ENCODE measurements at places on chromosomes 7 and 10.
A peak's percentile ranks its signal among the peaks of the same experiment; 100 is the strongest.

DNA sequence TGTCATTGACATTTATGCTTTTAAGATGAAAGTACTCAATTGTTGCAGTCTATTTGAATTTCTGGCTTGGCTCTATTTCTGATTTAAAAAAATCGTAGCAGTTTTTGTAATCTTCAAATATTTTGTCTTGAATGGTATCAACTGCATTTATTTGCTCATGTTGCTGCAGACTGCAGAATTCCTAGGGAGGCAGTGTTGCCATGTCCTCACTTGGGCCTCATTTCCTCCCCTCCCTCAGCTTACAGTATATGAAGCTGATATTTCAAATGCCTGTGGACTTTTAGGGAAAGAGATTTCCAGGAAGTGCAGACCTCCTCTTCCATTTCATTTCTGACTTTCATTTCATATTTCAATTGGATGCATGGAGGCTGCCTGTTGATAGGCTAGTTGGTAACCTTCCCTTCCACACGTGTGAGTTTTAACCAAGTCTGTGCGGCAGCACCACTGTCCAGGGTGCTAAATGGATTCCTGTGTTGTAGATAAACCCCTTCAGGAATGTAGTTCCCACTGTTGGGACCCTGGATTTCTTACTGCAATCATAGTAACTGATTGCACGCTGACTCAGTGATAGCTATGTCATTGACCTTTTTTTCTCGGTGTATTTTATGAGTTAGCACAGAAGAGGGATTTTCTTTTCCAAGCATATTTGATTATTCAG is 17.5 kb downstream of the VPS50 start:
- DNase-seq, result no peak

GRCh38 chr10:122113161-122113944 is 124.4 kb downstream of the TACC2 start:
- DNase-seq, result peak; percentile 2

DNA sequence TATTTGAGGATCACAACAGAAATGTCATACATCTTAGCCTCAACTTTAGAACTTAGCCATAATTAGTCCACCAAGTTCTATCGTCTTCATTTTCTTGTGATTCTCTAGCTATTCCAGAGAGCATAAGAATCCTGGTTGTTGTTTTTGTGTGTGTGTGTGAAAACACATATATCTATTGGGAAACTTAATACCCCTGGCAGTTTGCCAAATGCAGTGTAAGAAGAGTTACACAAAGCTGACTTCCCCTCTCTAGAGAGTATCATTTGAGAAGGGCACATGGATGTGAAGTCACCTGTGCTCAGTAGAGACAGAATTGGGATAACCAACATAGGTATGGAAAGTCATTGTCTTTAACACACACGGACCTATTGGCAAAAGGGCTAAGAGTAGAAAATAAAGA is 19.3 kb downstream of the FOXI2 start:
- DNase-seq, result no peak

DNA sequence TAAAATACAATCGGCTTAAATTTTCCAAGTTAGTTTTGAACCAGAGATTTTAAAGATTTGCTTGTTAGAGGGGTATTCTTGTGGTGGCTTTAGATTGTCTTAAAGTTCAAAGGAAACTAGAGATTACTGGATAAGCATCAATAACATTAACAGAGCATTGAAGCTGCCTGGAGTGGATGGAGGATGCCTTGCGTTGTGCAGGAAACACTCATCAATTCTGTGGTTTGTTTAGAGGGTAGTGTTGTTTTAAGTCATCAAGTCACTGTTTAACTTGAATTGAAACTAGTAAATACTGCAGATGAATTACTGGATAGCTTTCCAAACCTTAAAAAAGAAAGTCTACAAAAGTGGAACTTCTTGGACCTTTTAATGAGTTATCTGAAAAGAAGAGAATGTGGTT is 218.6 kb downstream of the CELF2 start:
- peak; percentile 54 for DNase-seq

DNA sequence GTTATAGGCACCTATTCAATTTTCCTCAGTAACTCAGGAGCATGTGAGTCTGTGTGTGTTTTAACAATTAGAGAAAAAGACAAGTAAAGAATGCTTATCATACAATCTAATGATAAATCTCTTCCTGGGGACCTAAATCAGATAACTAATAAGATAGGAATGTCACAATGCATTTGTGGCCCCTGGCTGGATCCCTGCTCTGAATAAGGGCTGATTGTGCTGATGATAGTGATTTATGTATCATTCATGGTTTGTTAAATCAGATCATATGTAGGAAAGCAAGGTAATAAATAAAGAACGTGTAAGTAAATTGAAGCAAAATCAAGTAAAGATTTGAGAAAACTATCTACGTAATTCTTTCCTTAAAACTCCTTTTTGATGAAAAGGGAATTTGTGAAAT is 145.9 kb downstream of the C7orf25 start:
- no peak for DNase-seq

GRCh38 chr7:7867846-7868571 is 100.6 kb upstream of the GLCCI1 start:
- no peak for DNase-seq

DNA sequence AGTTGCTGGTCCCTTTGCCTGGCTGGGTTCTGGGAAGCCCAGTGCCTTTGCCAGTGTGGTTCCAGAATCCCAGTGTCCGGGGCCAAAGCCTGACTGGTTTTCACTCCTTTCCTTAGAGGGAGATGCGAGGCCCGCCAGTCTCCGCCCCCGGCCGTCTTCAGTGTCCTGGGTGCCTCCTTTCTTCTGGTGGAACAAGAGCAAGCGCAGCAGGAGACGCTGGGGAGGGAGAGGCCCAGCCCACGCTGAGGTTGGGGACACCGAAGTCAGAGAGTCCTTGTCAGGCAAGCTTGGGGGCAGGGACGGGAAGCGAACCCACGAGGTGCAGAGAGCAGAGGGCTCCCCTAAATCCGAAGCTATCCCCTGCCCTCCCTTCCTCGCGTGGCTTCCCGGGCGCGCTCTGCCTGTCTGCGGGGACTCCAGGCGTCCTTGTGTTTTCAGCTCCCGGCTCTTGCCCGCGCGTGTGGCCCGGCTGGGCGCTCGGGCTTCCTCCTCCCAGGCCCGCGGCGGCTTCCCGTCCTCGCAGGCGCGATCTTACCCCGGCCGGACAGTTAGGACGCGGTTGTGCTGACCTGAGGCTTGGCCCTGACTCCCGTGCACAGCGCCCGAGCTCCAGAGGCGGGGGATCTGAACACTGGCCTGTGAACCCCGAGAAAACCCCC is 60.6 kb upstream of the UBE3C start:
- no peak for DNase-seq

DNA sequence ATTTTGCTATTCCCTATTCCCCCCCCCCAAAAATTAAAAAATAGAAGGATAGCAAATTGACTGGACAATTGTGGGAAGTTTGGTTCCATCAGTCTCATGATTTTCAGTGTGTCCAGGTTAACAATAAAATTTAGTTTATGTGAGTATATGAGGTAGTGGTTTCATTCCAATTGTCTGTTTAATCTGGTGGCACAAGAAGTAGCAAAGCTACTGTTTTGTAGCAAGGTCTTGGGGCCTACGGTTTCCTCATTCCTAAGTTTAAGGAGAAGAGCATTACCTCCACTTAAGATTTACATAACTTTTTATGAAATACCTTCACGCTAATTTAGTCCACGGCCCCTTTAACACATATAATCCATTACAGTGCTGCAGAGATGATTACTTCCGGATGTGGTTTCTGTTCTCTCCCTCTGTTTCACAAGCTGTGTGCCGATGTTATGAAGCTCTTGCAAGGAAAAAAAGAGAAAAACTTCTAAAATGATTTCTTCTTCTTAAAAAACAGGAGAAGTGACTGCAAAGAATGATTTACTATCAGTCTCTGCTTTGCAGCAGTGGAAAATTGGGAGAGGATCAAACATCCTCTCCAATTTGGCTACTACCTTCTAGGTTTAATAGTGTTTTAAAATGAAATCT is 32.7 kb upstream of the NPVF start:
- no peak for DNase-seq

DNA sequence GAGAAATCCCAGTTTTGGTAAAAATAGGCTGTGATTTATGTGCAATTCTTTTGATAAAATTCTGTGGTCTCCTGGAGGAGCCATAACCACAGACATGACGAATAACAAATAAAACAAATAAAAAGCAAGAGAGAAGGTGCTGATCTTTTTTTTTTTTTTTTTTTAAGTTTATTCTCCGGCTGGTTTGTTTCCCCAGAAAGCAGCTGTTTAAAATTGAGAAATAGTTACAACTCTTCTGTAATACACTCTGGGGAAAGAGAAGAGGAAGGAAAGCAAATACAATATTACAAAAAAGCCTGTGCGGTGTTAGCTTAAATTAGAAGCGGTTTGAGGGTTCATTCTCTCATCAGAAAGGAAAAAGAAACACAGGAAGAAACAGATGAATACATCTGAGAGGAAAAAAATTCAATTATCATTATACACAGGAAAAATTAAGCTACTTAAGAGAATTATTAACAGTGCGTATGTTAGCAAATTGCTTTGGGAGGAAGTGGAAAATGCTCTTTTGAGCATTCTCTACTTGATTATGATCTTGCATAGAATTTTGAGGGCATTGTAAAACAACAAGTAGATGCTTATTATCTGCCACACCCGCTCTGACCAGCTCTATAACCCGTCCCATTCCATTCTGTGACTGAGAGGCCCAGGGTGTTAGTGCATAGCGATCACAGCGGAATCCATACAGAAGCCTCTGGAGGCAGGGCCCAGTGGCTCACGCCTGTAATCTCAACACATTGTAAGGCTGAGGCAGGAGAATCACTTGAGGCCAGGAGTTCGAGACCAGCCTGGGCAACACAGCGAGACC is 40.6 kb upstream of the WAC start:
- no peak for DNase-seq

- no peak for DNase-seq
Observed at GRCh38 chr7:5230265-5231067, 40.4 kb downstream of the WIPI2 start.

DNA sequence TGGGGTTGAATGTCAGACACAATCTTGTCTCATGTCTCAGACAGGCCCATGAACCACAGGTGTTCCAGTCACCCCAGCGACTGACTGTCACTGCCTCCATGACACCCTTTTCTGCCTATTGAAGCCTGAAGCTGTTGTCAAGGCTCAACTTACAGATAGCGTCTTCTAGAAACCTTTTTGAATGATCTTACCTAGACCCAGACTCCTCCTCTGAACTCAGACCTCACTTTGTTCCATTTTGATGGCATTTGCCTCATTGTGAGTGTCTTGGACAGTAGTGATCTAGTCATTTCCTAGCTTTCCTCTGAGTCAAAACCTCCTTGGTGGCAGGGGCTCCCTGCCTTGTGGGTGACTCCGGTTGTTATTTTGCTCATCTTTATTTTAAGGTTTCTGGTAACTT is 98.3 kb upstream of the AGK start:
- peak; percentile 16 for DNase-seq

- no peak for DNase-seq
Observed at GRCh38 chr10:11018855-11019631, 1.4 kb downstream of the CELF2 start.

DNA sequence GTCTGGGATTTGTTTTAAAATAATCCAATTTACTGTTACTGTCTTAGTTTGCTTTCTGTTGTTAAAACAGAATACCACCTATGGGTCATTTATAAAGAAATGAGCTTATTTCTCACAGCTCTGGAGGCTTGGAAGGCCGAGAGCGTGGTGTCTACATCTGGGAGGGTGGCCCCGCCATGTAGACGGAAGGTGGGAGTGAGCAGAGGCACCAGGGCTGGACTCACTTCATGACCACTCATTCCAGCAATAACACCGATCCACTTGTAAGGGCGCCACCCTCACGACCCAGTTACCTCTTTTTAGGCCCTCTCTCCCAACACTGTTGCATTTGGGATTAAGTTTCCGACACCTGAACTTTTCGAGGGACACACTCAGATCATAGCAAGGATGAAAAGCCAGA is 36.2 kb upstream of the CFAP46 start:
- DNase-seq, result no peak

- DNase-seq, result no peak
Observed at GRCh38 chr7:151672716-151673115, 153.0 kb upstream of the RHEB start.

DNA sequence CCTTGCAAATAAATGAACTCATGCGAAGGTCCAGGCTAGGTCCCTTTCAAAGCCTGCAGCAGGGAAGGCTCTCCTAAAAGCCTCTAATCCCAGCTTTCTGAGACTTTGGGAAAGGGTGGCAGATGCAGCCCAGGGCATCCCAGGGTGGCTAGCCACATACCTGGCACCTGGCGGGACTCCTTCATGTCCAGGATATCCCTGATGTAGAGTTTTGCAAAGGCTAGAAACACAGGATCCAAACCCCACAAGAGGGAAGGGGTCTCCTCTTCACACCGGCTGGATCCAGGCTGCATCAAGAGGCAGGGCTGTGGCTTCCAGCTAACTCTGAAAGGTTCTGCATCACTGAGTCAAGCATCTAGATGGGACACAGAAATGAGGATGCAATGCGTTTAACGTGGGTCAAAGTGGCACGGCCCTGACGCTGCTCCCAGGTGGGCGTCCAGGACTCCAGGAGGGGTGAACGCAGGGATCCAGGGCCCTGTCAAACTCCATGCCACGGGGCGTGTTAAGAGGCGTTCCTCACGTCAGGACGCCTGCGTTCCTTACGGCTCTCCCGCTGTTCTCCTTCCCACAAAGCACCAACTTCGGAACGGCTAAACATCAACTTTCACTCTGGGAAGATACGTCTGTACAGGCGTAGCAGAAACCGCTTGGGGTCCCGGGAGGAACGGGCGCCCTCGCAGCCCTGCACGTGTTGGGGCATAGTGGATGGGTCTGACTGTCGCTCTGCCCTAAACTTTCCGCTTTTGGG is 507 bp downstream of the STN1 start:
- DNase-seq, result peak; percentile 19

GRCh38 chr7:32447218-32447617 is 43.0 kb downstream of the LSM5 start:
- no peak for DNase-seq

DNA sequence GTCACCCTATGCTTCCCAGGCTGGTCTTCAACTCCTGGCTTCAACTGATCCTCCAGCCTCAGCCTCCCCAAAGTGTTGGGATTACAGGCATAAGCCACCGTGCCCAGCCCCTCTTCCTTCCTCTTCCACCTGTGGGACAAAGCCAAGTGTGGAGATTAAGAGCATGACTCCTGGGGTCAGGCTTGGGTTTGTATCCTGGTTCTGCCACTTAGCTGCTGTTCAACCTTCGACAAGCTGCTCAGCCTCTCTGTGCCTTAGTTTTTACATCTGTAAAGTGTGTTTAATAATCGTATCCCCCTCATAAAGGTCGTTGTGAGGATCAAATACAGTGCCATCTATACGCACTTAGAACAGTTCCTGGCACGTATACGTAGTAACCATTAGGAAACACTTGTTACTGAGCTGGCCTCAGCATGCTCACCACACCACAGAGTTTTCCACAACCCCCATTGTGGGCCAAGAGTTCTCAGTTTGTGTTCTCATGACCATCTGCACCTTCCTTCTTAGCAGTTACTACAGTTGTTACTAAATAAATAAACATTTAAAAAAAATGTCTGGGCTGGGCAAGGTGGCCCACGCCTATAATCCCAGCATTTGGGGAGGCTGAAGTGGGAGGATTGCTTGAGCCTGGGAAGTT is 140.5 kb upstream of the BTBD16 start:
- no peak for DNase-seq

GRCh38 chr7:42479816-42480633 is 243.0 kb upstream of the GLI3 start:
- no peak for DNase-seq
